ENCODE measurements at places on chromosomes 3 and 15. TPM values are rescaled to one million over a fixed set of nuclear protein-coding genes. Genes with fewer than 3 reads are reported as not detected.

Gene CLDN18
- not detected for total RNA-seq

Gene ACSBG1
- total RNA-seq = 0.11 TPM

GRCh38 chr3:76198086-76198485 is 412.7 kb upstream of the ZNF717 start:
- H3K27me3 ChIP-seq = no peaks in the 10 kb centered on the region
- no peak for DNase-seq
- H3K4me3 ChIP-seq = no peak overlapping the region
- H3K36me3 ChIP-seq = no peaks in the 10 kb centered on the region

Gene MYEF2
- total RNA-seq = 140 TPM

Gene CSPG5
- total RNA-seq = 1.7 TPM
